ENCODE measurements at places on chromosomes 1 and 21.

DNA sequence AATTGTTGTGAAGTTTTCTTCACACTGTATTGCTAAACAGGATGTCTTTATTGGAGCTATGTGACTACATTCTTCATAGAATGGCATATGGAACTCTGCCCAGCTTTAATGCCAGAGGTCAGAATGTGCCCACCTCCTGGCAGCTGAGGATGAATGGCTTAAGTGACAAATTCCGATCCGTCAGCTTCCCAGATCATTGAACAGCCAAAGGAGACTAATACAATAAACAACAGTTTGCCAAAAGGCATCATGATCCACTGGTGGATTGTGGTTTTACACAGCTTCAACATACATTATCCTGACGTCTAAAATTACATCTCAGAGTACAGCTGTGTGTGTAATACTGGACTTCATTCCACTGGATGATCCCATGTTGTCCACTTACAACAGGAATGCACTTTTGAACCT is 68.7 kb upstream of the C1orf105 start:
- peak; percentile 85 for DNase-seq

DNA sequence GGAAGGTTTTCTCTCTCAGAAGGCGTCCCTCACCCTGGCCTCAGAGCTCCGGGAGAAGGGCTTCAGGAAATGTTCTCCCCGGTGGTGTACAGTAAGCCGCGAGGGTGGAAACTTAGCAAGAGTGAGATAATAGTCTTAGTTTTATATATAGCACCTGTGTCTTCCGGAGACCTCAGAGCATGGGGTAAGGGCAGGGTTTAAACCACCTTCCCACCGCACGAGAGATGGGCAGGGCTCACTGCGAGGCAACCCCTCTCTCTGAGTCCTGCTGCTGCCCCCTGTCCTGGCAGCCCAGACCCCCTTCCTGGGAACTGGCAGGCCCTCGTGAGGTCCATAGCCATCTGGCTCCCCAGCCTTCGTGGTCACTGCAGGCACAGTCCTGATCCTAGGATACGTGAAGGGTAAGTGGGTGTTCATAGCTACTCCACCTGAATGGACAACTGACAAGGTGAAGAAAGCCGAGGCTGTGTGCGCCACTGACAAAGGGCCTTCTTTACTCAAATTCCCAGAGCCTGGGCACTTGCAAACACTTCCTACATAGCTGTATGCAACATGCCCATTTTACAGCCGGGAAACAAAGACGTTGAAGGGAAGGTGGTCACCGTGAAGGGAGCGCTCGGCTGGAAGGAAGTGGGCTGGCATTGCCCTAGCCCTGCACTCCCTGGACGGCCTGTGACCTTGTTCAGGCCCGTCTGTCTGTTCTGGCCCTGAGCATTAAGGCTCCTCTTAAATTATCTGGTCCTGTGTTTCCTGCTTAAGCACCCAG is 26.9 kb downstream of the ITPKB start:
- DNase-seq, result no peak

- no peak for DNase-seq
Measured at GRCh38 chr1:234229581-234230387, 143.5 kb upstream of the COA6 start.

- no peak for DNase-seq
Measured at GRCh38 chr1:213507472-213508223, 456.6 kb downstream of the RPS6KC1 start.

- DNase-seq, result peak; percentile 58
Measured at GRCh38 chr1:212791261-212791675, 309 bp downstream of the NSL1 start.

DNA sequence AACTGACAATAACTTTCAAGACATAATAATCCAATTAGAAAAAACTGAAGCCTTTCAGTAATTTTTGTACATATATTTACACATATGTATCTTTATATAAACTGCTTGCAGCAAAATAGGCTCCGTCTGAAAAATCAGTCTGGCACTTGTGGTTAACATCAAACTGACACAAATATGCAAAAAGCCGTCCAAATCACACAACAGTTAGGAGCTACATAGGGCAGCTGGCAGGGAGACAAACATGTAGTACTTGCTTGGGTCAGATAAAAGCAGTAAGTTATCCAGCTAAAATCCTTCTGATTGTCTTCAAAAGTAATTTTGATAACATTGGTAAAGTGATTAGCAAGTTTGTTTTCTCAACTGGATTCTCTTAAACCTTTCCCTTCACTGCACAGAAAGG is 14.7 kb upstream of the GUCA2A start:
- peak; percentile 84 for DNase-seq

GRCh38 chr21:20997636-20998455 is at the start of gene NCAM2:
Gene NCAM2 (plus strand): TSS chr21:20998409.
- DNase-seq, result peak; percentile 84

- no peak for DNase-seq
Measured at GRCh38 chr1:13832100-13832499, 132.1 kb downstream of the PRDM2 start.

GRCh38 chr1:245316784-245317183 is 162.0 kb downstream of the KIF26B start:
- DNase-seq, result no peak

DNA sequence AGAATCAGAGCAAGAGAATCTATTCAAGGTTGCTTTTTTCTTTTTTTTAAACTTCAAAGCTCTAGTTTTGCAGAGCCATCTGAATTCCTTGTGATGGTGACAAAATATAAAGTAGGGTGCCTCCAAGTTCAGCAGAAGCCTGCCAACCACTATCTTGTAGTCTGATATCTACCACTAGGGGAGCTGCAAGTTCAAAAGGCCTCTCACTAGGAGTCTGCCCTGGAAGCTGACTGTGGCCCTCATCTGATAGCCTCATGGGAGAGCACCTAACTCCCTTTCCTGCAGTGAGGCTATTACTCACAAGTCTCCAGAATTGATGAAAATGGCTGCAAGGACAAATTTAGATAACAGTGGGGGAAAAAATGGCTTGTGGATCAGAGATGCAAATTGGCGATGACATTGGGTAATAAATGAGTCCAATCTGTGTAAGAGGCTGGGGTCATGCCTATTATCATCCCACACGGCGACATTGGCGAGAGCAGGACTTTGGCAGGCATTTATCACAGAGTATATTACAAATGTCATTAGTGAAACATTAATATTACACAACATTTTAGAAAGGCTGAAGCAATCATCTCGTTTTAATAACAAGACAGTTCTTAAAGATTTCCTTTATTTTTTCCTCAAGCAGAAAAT is 10.7 kb upstream of the ZP4 start:
- DNase-seq, result peak; percentile 3

GRCh38 chr1:247656221-247656875 is 23.2 kb downstream of the OR13G1 start:
- DNase-seq, result no peak

DNA sequence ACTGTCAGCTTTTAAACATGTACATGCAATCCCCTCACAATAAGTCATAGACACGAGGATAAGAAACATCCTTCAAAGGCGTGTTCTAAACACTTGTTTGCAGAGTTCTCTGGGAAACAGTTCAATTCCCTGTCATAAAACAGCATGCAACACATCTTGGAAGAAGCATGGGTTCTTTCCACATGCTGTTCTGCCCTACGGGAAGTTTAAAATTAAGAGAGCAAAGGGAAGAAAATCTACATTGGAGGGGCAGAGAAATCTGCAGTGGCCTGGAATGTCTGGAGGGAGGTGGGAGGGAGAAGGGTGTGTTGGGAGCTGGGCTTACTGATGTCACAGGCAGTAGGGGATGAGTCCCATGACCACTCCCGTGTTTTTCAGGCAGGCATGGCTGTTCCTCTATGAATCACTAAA is 98.3 kb upstream of the SLC2A1 start:
- peak; percentile 55 for DNase-seq

- no peak for DNase-seq
Measured at GRCh38 chr1:51297401-51298321, 32.7 kb downstream of the TTC39A start.

GRCh38 chr1:245277276-245277675 is 122.5 kb downstream of the KIF26B start:
- DNase-seq, result no peak

GRCh38 chr1:227343206-227343605 is 24.9 kb upstream of the CDC42BPA start:
- DNase-seq, result peak; percentile 56

DNA sequence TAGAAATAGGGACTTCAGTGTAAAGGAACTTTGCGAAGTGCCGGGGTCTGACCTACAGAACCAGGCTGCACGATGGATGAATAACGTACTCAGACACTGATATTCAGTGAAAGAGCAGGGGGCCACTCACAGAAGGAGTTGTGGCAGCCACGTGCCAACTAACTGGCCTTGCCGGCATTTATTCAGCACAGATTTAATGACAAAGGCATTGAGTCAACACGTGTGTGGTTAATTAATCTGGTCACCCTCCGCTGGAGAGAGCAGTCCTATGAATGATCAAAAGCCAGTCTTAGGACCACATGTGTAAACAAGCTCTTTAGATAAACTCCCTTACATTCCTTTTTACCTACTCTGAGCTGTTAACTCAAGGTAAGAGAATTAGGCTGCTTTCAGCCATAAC is 6.2 kb upstream of the B3GALT2 start:
- DNase-seq, result no peak

DNA sequence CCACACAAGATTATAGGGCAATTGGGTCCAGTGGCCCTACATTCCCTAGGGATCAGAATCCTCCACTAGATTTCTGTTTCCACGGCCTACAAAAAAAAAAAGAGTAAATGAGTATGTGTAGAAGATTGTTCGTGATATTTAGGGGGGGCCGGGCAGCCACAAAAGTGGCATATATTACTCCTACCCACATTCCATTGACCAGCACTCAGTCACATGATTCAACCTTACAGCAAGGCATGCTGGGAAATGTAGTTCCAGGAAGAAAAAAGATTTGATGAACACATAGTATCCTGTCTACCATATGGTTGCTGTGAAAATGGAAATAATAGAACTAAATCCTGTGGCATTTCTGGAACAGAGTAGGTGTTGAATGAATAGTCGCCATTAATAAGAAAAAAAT is 43.4 kb upstream of the GJB5 start:
- DNase-seq, result no peak

DNA sequence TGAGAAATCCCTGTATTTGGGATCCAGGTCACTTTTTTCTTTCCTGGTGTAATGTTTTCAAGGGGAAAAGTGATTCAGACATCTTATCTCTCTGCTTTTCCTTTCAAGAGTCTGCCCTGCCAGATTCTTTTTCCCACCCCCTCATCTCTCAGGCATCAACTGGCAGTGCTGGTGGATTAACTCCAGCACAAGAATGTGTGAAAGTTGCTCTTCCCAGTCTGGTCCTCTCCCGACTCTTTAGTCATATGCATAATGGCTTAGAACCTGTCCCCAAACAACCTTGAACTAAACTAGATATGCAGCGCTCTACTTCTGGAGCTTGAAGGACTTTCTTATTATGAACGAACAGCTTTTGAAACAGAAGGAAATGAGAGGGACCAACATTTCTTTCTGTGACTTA is 88.5 kb downstream of the SLC44A5 start:
- no peak for DNase-seq

- DNase-seq, result no peak
Measured at GRCh38 chr1:185368313-185368855, 51.3 kb upstream of the IVNS1ABP start.

DNA sequence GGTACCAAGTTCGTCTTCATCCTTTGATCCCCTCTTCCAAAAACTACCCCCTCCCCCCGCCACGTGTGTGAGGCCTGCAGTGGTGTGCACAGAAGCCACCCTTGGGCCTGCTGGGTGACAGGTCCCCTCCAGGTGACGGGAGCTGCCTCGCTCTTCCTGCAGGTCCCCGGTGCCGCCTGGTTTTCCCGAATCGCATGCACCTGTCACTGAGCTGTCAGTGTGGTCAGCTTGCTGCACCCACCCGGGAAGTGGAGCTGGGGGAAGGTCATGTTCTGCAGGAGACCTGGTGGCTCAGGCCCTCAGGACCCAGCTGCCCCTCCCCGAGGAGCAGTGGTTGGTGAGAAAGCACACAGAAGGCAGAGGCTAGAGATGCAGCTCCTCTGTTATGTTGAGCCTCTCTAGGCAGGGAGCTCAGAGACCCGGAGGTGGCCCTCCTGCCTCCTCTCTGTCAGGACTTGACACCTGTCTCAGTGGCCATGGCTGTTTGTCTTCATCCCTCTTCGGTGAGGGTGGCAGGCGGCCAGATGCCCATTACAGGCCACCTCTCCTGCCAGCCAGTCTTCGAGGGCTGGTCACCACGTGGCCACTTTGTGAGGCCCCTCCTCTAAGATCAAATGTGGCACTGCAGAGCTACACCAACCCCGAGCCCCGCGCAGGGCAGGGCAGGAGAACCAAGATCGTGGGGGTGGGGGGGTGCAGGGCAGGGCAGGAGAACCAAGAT is 60.9 kb downstream of the SKI start:
- no peak for DNase-seq

DNA sequence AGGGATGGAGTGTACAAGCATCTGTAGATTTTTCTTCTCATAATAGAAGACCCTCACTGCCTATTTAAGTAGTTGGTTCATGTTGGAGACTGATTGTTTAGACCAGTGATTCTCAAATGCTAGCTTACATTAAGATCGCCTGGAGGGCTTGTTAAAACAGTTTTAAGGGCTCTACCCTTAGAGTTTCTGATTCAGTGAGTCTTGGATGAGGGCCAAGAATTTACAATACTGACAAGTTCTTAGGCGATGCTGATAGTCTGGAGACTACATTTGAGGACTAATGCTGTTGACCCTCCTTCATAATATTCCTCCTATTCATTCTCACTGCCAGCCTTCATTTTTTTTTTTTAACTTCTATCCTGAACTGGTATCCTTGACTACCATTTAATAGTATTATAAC is 15.2 kb upstream of the AGO3 start:
- DNase-seq, result peak; percentile 5

GRCh38 chr1:61386770-61387169 is 304.4 kb downstream of the NFIA start:
- no peak for DNase-seq

- DNase-seq, result peak; percentile 45
Measured at GRCh38 chr1:199243423-199244061, 604.7 kb downstream of the PTPRC start.

DNA sequence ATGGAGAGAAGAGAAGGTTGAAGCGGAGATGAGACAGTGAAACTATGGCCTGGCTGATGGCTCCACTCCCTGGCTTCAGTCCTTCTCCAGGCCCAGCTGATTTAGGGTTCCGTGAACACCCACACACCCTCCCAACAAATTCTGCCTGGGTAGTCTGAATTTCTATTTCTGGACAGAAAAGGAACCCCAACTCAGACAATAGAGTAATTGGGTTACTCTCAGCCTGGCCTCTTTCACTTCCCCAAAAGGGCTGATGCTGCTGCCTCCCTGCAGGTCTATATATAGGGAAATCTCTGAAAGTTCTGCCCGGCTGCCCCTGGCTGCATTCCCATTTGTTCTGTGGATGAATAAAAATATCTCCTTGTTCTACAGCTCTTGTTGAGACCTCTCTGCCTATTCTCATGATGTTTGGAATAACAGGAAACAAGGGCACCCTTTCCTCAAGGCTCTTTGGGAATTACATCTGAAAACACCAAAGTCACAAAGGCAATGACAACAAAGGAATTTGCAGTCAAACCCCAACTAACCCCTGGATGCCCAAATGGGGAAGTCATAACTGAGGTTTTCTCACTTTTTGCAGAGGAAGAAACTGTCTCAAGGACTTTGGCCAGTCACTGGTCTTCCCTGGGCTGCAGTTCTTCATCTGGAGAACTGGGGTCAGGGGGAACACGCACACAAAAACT is 11.4 kb upstream of the ZSCAN20 start:
- no peak for DNase-seq

GRCh38 chr21:15625363-15625762 is 104.4 kb upstream of the USP25 start:
- no peak for DNase-seq
